HepG2 (cell line): ENCODE measurements at places on chromosomes 1 and 21.

DNA sequence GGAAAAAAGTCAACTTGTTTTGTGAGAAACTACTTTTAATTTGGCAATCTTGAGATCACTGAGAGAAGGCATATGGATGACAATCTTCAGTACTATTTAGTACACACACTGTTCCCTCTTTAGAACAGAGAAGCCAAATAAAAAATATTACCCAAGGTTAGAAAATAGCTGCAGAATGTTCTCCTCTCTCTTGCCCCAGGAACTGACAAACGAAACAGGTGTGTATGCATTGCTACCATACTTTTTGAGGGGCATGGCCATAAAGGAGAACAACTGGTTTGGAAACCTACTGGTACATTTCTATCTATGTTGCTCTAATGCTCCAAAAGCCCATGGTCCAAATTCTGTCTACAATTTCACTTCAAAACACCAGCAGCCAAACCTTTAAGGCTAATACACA, 5.7 kb downstream of the TOR1AIP2 start:
- DNase-seq: no peak

DNA sequence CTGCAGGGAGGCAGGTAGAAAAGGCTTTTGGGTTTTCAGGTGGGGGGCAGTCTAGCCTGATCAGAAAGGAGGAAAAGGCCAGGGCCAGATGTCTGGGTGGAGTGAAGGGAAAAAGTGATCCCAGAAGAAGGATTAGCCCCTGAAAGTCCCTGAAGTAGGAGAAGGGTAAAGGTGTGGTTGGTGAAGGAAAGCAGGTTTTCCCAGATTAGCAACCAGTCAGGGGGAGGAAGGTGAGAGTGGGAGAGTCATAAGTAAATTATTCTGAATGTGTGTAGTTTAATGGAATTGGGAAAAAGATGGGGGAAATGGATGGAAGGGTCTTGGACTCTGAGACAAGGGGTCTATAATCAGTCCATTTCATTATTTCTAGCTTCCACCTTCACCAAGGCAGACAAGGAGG, 647 bp upstream of the SPRR1A start:
- no peak for DNase-seq

DNA sequence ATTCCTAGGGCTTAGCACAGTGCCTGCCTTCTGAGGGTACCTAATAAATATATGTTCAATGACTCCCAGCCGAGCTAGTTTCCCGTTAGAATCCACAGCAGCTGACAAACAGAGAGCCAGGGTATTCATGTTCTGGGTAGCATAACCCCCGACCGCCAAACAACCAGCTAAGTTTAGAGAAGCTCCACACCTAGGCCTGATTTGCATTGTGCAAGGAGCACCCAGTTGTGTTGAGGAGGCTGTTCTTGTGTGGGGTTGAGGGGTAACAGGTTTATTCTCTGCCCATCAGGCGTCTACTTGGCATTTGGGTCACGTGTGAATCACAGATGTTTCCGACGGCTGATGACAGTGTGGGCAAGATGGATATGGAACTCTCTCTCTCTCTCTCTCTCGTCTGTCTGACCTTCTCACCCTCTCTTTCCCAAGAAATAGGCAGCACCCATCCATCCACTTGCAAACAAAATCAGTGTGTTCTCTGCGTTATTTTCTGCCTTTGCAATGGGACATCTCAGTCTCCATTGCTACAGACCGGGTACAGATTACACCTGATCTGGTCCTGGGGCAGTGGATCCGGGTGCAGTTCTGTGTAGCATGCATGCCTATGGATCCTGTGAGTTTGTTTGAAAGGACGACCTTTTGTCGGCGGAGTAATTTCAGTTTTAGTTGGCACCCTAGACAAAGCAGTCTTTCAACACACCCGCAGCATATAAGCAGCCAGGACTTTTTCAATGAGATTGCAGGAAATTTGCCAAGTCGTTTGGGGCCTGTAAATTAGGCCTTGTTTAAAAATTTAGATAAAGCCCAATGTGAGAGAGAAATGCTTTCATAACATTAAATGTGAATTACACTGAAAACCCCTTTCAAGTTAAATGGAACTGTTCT, 29.4 kb downstream of the KAZN start:
- DNase-seq: no peak

GRCh38 chr1:76444773-76445172, 370.2 kb downstream of the ST6GALNAC3 start:
- no peak for DNase-seq

DNA sequence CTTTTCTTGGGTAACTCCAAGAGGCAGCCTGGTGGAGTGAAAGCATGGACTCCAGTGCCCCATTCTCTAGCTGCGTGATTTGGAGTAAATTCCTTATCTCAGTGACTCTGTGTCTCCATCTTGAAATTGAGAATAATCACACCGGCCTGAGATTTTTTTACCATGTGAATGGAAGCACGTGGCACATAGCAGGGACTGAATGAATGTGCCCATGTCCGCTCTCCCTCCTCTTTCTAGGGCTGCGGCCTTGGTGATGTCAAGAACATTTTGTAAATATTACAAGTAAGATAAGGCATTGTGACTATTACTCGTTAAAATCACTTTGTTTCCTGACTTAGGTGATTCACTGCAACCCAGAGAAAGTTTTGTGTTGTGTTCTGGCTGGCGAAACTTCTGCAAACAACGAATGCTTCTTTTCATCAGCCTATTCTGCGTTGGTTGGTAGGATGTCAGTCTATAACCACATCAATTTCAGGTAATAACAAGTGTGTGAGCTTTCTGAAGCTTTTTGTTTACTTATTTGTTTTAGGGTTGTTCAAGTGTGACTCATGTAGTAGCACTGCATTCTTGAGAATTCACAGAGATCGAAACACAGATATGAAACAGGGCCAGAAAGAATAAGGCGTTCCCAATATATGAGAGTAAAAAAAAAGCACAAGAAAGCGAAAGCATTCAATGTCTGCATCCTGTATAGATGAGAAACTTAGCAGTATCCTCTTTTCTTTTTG, 135.7 kb upstream of the SLC45A1 start:
- DNase-seq: peak; percentile 85

- no peak for DNase-seq
Measured at GRCh38 chr1:42551180-42551579, 88.1 kb downstream of the CCDC30 start.

DNA sequence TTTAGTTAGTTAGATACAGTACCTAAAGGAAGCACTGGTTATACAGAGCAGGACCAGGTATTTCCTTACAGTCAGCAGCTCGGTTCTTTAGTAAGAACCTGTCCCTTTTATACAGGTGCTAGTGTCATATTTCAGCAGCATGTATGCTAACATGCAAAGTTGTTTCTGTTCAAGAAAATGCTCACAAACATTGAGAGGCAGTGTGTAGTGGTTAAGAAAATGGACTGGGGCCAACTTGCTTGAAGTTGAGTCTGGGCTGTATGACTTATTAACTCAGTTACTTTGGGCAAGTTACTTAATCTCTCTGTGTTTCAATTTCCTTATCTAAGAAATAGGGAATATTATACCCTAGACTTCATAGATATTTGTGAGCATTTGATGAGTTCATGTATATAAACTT, 31.1 kb downstream of the AK4 start:
- no peak for DNase-seq

DNA sequence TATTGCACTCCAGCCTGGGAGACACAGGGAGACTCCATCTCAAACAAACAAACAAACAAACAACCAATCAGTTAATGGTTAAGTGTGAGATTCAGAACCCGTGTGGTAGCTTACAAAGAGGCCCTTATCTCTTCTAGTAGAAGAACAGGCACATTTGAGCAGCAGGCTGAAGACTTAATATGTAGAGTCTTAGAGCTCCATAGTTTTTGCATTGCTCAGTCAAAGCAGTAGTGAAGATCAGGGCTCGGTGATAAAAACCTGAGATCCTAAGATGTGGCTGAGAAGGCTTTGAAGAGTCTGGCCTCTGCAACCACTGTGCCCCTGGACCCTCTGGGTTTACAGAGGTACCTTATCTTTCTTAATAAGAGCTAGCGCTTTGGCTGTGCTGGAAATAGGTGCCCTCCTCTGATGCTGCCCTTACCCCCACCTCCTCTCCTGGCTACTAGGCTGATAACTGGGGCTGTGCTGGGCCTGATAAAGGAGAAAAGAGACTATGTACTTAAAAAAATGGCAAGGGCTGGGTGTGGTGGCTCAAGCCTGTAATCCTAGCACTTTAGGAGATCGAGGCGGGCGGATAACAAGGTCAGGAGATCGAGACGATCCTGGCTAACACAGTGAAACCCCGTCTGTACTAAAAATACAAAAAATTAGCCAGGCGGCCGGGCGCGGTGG, 10.5 kb upstream of the UCK2 start:
- DNase-seq: no peak

- DNase-seq: peak; percentile 14
Measured at GRCh38 chr1:218281285-218281684, 3.8 kb upstream of the RRP15 start.

DNA sequence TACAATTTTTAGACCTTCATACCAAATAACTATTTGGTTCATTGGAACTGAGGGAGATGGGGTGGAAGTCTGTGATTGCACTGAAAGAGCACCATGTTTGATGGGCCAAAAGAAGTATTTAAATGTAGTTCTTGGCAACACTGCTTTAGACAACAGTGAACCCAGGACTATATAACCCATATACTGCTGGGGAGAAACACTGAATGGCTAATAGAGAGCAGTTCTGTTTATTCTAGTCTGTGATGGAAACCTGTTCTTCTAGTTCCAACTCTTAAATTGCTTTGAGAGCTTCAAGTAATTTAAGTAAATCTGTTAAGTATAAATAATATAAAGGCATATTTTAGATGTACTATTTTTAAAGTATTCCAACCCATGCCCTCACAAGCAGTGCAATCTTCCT, 96.3 kb downstream of the NIBAN1 start:
- DNase-seq: no peak

DNA sequence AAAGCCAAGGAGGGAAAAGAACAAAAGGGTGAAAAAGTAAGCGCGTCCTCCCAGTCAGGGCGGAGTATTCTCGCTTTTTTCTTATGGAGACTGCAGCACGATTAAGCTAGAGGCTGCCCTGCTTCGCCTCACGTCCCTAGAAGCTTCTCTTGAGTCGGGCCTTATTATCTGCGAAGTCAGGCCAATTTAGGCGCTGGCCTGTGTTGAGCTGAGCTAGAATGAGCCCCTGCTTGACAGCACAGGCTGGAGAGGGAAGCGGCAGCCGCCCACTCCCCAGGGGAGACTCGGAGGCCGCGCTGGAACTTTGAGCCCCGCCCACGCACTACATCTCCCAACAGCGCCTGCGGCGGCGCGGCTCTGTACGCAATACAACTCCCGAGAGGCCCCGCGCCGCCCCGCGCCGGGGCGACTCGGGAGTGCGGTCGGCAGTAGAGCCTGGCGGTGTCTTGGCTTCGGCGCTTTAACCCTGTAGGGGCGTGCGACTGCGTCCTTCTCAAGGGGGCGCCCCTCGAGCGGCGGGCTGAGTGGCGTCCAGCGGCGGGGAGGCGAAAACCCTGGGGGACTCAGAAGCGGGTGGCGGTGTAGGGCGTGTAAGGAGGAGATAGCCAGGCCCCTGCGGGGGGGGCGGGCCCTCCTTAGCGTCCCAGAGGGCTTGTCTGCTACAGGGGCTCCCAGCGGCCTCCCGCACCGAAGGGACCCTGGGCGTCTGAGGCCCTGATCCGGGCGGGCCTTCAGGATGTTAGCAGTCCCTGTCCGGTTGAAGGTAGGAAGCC, 888 bp downstream of the ZNF436 start:
- DNase-seq: peak; percentile 85

- DNase-seq: no peak
Measured at GRCh38 chr1:199311478-199312262, 672.8 kb downstream of the PTPRC start.
